ENCODE measurements at places on chromosomes 16 and 17.
A peak's percentile ranks its signal among the peaks of the same experiment; 100 is the strongest.

DNA sequence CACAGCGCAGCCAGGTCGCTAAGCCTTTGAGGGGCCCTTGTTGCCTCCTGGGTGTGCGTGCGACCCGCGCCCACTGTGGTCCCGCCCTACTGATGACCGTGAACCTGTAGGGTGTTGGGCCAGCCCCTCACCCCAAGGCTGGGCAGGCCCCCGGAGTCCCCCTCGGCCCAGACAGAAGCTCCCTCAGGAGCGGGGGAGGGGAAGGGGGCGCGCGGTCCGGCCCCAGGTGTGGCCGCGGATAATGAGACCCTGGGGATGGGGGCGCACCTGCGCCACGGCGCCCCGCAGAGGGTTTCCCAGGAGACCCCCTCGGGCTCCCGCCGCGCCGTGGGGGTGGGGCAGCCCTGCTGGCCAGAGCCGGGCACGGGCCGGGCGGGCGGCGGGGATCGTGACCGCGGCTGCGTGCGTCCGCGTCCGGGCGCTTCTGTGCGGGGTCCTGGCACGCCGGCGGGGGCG, 358 bp upstream of the ARHGDIG start:
- DNase-seq: no peak

- no peak for DNase-seq
Measured at GRCh38 chr17:16465861-16466338, 26.1 kb downstream of the LRRC75A start.

- DNase-seq: no peak
Measured at GRCh38 chr17:8875436-8875835, 8.0 kb upstream of the PIK3R6 start.

DNA sequence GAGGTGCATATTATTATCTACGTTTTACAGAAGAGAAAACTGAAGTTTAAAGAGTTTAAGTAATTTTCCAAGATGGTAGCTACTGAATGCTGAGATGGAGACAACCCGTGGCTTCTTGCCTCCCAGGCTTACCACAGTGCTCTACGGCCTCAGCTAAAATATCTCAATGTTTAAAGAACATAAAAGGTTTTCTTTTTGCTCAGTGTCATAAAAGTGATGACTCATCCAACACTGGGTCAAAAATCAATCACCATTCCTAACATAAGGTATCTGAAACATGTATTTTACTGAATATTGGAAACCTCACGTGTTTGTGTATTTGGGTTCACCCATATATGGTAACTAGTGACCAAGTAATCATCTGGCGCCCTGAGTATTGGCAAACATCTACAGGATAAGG, 18.4 kb downstream of the ABCA9 start:
- no peak for DNase-seq

DNA sequence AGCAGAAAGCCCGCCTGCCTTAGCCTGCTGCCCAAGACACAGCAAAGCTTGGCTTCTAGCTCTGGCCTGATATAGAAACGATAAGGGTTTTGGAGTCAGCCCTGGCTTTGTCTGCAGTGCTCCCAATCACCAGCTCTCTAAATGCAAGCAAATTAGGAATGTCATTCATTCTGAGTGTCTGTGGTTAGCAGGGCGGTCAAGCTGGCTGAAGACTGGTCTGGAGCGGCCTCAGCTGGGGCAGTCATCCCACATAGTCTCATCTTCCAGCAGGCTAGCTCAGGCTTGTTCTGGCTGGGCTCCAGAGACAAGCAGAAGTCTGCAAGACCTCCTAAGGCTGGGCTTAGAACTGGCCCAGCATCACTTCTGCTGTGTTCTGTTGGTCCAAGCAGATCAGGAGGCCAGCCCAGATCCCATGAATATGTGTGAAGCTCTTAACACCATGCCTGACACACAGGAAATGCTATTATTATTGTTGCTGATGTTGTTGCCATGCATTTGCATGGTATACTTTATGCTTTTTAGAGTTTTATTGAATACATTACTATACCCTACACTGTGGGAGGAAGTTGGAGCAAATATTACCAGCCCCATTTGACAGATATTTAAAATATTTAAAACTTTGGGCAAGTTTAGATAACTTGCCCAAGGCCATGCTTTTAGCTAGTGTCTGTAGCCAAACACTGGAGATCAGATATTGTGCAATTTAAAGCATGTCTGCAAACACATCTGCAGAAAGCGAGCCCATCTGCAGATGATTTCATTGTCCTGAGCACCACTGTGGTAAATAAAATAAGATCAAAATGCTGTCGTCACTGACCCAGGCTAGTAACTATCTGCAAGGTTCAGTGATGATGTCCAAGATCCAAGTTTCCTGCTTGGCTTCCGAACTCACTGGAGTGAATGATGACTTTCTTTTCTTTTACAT, 24.8 kb downstream of the TMC7 start:
- peak; percentile 49 for DNase-seq

- no peak for DNase-seq
Measured at GRCh38 chr16:50694206-50694605, 800 bp downstream of the NOD2 start.

GRCh38 chr17:76034428-76035350, 7.6 kb upstream of the EVPL start:
- DNase-seq: no peak

- DNase-seq: no peak
Measured at GRCh38 chr17:20989991-20990855, 52.6 kb downstream of the USP22 start.

DNA sequence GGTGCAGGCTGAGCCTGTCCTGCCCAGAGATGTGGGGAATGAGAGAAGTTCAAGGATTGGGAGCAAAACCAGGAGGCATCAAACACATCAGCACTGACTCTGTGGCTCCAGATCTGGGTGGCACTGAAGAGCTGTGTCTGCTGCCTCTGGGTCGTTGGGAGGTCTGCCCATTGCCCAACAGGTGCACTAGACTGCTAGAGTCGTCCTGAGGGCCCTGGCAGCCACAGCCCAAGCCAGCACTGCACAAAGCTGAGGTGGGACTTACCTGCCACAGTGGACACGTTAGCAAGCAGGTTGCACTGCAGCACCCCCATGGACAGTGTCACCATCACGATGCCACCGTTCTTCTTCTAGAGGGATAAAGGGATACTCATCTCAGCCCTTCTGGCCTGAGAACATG, 3.3 kb downstream of the DPEP3 start:
- no peak for DNase-seq

GRCh38 chr17:6559753-6560215, 3.4 kb upstream of the PITPNM3 start:
- no peak for DNase-seq

GRCh38 chr16:51719376-51719775, 568.3 kb upstream of the SALL1 start:
- peak; percentile 10 for DNase-seq

GRCh38 chr17:58329810-58330537, 1.4 kb upstream of the TSPOAP1 start:
- no peak for DNase-seq

- no peak for DNase-seq
Measured at GRCh38 chr17:49547566-49547965, 28.1 kb upstream of the NXPH3 start.

DNA sequence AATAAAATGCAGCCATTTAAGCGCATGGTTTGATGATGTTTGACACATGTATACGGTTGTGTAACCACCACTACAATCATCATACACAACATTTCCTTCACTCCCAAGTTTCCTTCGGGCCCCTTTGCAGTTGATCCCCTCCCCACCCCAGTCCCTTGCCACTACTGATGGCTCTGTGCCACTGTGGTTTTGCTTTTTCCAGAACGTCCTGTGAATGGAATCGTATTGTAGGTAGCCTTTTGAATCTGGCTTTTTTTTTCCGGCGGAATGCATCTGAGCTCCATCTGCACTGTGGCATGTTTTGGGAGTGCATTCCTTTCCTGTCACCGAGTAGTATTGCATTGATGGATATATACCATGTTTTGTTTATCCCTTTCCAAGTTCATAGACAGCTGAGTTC, 15.1 kb upstream of the MAP2K3 start:
- DNase-seq: no peak

DNA sequence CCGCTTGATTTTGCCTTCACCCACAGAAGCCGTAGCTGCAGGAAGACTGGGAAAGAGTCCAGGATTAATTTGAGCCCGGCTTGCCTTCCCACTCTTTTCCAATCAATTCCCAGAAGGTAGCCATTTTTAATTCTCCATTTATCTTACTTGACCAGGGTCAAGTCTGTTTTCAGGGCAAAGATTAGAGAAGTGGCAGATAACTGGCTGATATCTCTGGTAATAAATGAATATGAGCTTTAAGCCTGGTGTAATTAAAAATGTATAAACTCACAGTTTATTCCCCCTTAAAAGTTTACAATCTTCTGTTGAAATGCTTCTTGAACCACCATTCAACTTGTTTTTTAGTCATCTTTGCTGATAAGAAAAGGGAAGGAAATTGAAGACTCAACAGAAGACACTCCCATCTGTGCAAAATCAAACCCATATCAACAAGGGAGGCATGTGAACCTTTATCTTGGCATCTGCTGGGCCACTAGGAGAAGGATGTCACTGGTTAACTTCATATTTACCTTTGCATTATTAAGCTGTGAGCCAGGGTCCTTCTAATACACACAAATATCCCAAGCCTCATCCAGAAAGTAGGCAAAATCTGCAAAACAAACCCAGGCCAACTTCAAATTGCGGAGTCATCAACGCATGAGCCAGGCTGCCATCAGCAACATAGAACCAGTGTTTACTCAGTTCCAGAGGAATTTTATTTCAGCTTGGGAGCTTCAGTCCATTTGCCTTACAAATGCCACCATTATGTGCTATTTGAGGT, 314.6 kb upstream of the MAF start:
- DNase-seq: no peak

GRCh38 chr17:7922269-7922844, 6.3 kb upstream of the RNF227 start:
- no peak for DNase-seq

GRCh38 chr17:75595284-75595919, 7.8 kb downstream of the MYO15B start:
- no peak for DNase-seq

DNA sequence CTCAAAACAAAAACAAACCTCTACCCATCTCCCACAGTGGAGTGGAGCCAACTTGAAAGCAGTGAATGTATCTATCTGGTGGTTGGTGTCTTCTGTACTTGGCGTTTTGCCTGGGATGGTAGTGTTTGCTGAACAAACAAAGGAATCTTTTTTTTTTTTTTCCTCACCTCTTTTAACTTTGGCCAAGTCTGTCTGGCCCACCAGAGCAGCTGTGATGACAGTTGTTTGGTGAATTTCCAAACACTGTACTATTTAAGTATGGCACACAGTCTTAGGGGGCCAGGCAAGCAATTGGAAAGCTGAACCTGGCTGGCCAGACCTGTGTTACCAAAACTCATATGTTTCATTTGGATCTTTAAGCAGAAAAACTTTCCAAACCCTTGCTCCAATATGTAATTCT, 101.8 kb upstream of the CDH13 start:
- no peak for DNase-seq

GRCh38 chr17:77251622-77252183, 110.9 kb downstream of the SEC14L1 start:
- no peak for DNase-seq

DNA sequence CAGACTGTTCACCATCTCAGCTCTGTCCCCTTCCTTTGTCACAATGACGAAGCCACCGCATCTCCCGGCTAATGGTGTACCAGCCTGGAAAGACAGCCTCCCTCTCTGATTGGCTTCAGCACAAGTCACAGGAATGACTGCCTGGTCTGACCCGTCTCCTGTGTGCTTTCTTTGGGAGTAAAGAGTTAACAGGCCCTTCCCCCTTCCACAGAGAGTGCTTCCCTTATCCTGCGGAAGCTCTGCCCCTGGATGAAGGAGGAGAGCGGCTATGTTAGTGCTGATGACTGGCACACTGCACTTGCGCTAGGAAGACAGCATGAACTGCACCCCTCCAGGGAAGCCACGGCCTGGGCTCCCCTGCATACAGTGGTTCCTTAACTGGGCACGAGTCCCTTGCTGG, 11.3 kb downstream of the USB1 start:
- DNase-seq: no peak

DNA sequence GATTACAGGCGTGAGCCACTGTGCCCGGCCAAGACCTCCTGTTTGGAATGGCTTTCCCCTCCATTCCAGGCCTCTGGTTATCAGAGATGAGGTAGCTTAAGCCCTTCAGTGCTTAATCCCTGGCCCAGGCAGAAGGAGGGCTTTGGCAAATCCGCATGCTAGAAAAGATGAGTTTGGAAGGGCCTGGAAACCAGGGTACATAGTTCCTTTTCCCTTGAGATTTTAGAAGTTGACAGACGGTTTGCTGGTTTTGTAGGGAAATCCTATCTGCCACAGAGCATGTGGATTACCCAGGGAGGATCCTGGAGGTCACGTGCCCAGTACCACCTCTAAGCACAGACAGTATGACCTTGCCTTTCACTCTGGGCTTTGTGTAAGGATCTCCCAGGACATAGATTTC, 114.7 kb upstream of the CACNG3 start:
- DNase-seq: no peak

DNA sequence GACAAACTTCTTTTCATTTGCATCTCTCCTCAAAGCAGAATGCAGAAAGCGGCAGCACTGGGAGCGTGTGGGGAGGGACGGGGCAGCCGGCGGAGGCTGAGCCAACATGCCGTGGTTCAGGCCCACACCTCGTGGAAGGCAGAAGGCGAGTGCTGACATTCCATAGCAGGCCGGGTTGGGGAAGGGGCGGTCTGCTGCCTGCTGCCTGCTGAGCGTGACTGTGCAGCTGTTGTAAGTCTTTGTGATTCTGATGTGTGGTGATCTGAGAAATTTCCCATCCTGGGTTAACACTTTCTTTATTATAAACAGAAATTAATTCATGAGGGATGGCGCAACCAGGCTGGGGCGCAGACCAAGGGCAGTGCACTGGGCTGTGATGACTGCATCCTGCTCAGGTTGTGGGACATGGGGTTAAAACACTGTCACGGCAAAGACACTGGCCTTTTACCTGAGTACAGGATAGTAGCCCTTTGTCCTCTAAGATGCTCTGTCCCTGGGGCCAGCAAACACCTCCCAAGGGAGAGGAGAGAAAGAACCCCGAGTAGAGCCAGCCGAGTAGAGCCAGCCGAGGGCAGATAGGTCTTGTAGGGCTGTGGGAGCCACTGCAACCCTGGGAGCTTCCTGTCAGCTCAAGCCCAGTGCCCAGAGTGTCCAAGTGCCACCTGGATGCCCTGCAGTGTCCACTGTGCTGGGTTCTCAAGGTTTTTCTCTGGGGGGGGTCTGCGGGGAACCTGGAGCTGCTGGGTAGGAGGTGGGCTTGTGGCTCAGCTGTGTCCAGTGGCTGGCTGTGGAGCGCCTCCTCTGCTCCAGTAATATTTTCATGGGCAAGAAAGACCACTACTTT, 8.8 kb upstream of the DNASE1 start:
- peak; percentile 35 for DNase-seq

DNA sequence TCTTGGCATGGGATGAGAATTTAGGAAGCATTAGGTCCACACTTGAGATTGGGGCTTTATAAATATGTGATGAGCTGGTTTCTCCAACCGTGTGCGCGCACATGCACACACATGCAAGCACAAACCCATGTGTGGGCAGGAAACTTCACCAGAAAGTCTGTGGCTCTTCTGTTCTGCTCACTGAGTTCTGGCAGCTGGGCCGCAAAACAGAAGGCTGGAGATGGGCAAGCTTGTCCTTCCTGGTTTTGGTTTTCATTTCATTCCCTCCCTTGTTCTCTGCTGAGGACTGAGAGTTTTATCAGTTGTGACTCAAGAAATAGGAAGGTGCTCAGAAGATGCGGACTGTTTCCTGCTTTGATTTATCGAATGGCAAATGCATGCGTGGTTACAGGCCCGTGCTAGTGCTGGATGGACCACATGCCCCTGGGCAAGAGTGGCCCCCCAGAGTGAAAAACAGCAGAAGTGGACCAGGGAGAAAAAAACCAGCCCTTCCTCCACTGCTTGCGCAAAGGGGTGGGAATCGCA, 14.1 kb downstream of the MAP3K14 start:
- no peak for DNase-seq

GRCh38 chr17:7258731-7259554, 3.3 kb downstream of the CLDN7 start:
- peak; percentile 23 for DNase-seq

Measured in H4 (cell line).